Suppressor macrophage (primary cell): ENCODE measurements at places on chromosomes 3 and 15.

DNA sequence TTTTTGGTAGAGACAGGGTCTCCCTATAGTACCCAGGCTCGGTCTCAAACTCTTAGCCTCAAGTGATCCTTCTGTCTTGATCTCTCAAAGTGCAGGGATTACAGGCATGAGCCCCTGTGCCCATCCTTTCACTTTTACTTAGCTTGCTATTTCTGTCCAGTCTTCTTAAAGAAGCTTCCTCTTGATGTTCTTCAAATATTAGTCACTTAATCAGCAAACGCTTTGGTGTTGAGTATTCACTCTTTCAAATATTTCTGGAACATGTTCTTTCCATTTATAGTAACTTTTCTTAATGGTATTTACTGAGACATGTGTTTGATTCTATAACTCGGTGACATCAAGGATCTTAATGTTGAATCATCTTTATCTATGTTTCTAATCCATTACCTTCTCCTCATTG is 122.1 kb downstream of the CNTN6 start:
- DNase-seq = no peak

DNA sequence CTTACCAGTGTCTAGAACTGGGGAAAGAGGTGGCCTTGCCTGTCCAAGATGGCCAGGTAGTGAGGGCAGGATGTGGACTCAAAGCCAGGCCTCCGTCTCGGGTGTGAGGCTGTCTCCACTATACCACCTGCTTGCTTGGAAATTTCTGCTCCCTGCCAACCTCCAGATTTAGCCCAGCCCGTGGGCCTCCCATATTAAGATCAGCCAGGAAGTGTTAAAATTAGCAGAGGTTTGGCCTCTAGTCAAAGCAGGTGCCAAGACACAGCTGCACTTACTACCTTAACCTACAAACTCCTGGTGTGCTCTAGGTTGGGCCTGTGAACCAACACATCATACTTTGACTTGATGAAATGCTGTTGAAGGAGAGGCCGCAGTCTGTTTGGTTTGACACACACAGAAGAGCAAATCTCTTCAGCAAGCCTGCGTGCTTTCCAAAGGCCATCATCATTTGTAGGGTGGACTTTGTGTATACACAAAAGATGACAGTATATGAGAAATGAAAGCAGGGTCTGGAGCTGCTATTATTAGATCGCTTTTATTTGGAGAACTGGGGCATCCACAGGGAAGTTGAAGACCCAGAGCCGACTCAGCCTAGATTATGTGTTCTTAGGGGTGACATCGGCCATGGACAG is 206.5 kb downstream of the XXYLT1 start:
- no peak for DNase-seq

- peak; percentile 87 for DNase-seq
Measured at GRCh38 chr3:192957441-192958021, 39.9 kb upstream of the MB21D2 start.

DNA sequence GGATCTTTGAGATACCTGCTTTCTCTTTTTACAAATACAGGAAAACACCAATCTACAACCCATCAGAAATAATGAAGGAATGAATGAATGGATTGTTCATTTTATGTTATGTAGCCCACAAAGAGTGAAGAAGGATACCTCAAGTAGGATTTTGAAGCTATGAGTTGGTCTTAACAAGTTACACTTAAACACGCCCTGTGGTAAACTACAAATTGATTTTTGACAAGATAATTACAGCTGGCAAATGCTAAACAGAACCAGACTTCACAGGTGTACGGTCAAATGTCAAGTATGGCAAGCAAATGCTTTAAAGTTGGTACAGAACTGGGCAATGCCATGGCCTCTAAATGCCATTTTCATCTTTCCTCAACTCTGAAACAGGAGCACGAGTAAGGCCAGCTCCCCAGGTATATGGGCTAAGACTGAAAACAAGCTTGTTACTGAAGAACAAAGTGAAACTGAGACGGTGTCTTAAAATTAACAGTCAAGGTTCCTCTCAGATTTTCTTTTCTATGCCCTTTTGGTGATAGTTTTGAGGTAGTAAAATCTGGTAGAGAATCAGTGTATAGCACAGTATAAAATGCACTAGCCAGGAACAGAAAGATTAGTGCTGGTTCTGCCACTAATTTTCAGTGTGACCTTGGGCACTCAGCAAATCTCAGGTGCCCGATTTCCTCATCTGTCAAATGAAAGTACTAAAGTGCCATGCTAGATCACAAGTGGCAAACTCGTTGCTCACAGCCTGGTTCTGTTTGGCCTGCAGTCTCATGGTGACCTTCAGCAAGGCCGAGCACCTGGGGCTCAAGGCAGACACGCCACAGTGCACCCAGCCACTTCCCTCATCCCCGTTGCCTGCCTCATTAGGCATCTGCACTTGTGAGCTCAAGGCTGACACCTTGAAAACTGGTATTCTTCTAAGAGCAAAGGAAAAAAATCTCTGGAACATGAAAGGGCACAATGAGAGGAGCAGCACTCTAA is 9.5 kb downstream of the RUVBL1 start:
- no peak for DNase-seq

- peak; percentile 75 for DNase-seq
Measured at GRCh38 chr15:74768771-74769342, 13.0 kb upstream of the CSK start.

GRCh38 chr3:153246806-153247205 is 84.8 kb downstream of the RAP2B start:
- peak; percentile 78 for DNase-seq

- DNase-seq = peak; percentile 59
Measured at GRCh38 chr15:45126535-45127158, 3.0 kb downstream of the DUOXA1 start.

DNA sequence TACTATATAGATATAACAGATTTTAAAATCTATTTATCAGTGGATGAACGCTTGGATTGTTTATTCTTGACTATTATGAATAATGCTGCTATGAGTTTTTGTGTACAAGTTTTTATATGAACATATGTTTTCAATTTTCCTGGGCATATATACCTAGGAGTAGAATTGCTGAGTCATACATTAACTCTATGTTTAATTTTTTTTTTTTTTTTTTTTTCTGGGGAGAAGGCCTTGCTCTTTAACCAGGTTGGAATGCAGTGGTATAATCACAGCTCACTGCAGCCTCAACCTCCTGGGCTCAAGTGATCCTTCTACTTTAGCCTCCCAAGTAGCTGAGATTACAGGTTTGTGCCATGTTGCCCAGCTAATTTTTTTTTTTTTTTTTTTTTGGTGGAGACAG is 9.1 kb downstream of the CIDEC start:
- DNase-seq = no peak

GRCh38 chr3:176939022-176939817 is 258.1 kb downstream of the TBL1XR1 start:
- DNase-seq = peak; percentile 81

- no peak for DNase-seq
Measured at GRCh38 chr15:34953851-34954250, 15.7 kb downstream of the AQR start.

GRCh38 chr3:27939940-27940339 is 217.8 kb upstream of the EOMES start:
- no peak for DNase-seq

DNA sequence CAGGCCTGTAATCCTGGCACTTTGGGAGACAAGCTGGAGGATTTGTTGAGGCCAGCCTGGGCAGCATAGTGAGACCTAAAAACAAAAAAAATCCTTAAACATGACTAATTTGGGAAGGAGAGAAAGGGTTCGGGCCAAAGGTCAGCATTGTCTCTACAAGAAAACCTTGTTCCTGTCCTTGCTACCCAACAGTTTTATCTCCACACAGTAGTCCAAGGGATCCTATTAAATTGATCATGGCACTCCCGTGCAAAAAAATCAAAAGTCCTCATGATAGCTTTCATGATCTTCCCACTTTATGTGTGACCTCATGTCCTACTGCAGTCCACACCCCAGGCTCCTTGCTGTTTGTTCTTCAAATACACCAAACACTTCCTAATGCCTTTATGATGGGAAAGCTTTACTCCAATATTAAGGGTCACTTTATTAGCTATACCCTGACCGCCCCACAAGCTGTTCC is 4.2 kb downstream of the RPL15 start:
- no peak for DNase-seq

- DNase-seq = no peak
Measured at GRCh38 chr3:180036092-180036670, 556 bp downstream of the PEX5L start.

DNA sequence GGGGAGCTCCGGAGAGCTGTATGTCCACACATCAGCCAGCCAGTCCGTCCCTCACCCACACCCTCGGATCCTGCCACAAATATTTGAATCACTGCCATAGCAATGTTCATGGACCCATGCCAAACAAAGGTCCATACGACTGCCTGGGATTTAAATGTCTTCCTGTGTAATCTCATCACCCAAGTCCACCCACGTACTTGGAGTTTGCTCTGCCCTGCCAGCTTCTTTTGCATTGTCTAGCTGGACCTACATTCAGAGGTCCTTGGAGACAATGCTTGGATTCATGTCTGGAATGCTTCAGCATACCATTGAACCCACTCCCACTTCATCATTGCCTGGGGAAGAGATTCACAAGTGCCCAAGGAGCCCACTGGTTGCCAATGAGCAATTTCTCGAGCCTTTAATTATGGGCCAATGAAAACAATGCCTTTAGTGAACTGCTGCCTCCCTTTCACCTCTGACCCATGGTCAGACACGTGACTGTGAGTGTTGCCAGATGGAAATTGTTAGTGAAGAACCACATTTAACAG is 90.4 kb upstream of the PHLDB2 start:
- DNase-seq = no peak

- no peak for DNase-seq
Measured at GRCh38 chr15:36827824-36828223, 248.4 kb downstream of the CDIN1 start.

DNA sequence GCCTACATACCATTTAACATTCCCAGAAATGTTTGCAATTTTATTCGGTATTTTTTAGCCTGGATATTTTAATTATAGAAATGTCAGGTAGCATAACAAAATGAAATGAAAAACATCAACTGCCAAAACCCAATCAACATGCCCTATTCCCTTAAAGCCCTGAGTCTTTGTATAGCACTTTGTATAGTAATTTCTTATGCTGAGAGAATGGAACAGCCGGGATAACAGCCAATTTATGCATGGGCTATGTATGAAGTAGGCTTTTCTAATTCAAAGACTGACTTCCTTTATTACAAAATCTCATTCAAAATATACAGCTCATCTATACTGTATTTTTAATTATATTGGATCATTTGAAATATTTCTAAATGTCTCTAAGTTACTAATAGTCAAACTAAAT is 513.0 kb upstream of the NAALADL2 start:
- no peak for DNase-seq

GRCh38 chr3:54486317-54486716 is 364.0 kb downstream of the CACNA2D3 start:
- DNase-seq = no peak

DNA sequence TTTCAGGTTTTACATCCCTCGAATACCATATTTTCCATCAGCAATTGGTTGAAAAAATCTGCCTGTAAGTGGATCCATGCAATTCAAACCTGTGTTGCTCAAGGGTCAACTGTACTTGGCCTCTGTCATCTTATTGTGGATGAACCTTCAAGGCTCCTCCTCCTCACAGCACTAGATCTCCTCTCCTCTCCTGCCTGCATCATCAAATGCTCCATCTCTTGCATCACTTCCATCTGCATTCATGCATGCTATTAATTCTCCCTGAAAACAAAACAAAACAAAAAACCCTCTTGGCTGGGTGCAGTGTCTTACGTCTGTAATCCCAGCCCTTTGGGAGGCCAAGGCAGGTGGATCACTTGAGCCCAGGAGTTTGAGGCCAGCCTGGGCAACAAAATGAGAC is 10.1 kb downstream of the BCL2L10 start:
- DNase-seq = peak; percentile 58
